ENCODE measurements at places on chromosomes 16 and 17.

GRCh38 chr17:13729466-13730134 lies 127.9 kb upstream of the HS3ST3A1 start:
- DNase-seq, result no peak

DNA sequence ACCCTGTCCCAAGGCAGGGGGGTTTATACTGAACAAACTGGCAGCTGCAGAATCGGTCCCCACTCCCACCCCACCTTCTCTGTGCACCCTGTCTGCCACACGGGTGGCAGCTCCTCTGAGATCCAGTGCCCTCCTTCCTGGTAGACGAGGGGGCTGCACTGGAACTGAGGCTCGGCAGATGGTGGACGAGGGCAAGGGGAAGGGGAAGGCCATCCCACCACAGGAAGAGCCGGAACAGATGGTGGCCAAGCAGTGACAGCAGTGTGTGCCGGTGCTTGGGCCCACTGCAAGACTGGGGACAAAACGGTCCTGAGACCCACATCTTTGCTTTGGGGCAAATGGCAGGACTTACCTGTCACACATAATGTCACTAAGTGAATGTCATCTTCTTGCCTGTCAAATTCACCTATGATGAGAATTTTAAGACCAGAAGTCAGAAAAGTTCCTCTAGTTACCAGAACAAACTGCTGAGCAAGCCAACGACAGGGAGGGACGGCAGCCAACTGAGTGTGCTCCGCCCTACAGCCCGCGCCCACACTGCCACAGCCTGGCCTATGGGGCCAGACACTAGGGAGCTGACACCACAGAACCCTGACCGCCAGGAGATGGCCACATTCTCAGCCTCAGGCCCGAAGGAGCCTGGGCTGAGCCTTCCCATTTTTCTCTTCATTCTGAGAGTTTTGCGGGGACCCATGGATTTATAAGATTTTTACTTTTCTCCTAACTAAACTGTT lies 14.4 kb downstream of the NTAN1 start:
- peak; percentile 76 for DNase-seq

DNA sequence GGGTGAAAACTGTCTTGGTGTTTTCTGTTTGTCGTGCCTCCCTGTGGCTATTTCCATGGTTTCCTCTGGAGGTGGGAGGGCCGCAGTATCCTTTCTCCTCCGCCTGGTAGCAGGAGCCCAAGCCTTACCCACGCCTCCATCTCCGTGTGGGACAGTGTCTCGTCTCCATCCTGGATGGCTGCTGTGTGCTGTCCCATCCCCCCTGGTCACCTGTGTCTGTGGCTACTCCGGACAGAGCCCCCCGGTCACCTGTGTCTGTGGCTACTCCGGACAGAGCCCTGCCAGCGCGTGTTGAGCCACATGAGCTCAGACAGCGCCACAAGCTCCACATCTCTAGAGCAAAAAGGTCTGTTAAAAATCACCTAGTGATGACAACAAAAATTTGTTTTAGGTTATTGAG lies 198.2 kb upstream of the CHMP6 start:
- DNase-seq, result peak; percentile 53

DNA sequence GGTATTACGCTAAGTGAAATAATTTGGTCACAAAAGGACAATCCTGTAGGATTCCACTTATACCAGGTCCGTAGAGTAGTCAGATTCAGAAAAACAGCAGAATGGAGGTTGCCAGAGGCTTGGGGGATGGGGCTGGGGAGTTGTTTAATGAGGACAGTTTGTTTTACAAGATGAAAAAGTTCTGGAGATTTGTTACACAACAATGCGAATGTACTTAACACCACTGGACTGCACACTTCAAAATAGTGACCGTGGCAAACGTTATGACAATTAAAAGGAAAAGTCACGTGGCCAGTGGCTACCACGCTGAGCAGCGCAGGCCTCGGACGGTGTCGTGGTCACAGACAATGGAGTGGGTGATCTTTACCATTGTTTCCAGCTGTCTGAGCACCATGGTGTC lies 338.1 kb downstream of the SEC14L1 start:
- no peak for DNase-seq

DNA sequence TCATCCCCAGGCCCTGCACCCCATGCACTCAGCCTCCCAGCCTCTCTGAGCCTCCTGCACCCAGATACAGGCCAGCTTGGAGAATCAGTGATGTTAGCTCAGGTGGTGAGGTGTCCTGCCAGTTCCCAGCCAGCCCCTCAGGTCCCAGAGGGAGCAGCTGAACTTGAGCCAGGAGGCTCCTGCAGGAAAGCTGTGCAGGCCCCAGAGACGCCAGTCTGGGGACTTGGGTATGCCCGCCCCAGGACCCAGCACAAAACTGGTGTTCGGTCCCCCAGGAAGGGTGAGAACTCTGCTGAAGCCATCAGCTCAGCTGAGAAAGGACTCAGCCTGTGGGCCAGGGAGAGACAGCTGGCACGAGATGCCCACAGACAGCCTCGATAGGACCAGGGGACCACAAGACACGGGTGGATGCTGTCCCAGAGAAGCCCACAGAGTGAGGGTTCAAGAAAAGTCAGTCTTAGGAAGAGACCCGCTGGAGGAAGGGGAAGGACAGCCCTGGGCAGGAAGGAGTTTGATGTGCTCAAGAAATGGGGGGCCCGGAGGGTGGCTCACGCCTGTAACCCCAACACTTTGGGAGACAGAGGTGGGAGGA lies 11.0 kb downstream of the ENDOV start:
- no peak for DNase-seq

DNA sequence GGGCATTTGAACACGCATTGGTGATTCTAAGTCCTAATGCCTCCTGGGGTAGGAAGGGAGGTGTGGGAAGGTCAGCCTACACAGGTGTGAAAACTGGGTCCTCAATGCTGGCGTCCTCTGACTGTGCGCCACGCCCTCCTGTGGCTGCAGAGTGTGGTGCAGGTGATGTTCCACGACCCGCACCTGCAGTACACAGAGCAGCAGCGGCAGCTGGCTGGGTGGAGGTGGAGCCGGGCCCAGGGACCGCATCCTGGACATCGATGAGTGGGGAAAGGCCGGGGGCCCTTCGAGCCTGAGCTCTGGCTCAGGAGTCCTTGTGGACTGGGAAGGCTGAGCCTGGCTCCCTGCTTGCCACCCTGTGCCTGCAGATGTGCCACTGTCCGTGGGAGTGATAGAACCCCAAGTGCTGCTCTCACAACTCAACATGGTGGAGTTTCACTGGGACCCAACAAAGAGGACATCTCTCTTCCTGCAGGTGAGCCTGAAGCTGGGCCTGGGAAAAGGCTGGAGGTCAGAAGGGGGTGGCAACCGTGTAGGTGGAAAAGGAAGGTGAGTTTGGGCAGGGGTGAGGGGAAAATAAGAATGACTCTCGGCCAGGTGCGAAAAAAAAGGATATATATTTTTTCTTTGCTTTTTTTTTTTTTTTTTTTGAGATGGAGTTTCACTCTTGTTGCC lies 14.0 kb upstream of the STAC2 start:
- DNase-seq, result peak; percentile 98

- no peak for DNase-seq
These were observed 73.0 kb upstream of the IRX3 start for GRCh38 chr16:54359555-54359954.

- DNase-seq, result no peak
These were observed 35.3 kb upstream of the ZFHX3 start for GRCh38 chr16:73083271-73083670.

DNA sequence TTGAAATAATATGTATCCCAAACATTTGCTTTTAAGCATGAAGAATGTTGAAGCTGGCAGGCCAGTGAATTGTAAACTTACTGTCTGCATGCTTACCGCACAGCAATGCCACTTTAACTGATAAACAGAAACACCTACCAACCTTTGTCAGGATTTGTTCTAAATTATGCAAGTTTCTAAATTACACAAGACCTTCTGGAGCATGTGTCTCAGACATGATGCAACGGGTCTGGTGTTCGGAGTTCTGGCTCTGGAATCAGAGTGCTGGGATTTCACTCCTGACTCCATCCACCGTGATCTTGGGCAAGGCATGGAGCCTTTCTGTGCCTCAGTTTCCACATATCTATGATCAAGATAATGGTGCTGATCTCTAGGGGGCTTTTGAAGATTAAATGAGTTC lies 111.2 kb downstream of the CCT6B start:
- DNase-seq, result no peak

- no peak for DNase-seq
These were observed 138.4 kb downstream of the PHKB start for GRCh38 chr16:47599512-47599911.

GRCh38 chr16:81006211-81006812 lies 373 bp downstream of the CMC2 start:
- no peak for DNase-seq

- DNase-seq, result no peak
These were observed 10.3 kb downstream of the KRT9 start for GRCh38 chr17:41561554-41561953.

DNA sequence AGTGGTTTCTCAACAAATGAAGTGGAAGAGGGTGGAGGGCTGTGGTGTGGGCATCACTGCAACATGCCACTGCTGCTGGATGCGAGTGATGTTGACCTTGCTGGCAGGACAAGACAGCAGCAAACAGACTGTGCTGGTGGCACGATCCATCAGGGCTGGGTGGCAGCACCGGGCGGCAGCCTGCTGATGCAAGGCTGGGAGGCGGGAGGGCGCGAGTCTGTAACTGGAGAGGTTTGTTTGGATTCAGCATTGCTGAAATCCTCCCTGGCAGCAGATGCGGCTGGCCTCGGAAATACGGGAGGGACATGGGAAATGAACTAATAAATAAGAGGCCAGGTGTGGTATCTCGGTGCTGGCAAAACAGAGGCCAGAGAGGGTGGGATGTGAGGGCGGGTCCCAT lies 224.2 kb downstream of the ENGASE start:
- no peak for DNase-seq

DNA sequence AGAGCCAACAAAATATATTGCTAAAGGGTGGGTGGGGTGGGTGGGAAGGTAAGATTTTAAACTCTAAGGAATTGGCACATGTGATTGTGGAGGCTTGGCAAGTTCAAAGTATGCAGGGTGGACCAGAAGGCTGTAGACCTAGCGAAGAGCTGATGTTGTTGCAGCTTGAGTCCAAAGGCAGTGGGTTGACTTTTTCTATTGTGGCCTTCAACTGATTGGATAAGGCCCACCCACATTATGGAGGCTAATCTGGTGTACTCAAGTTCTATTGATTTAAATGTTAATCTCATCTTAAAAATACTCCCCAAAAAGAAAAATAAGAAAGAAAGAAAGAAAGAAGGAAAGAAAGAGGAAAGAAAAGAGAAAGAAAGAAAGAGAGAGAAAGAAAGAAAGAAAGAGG lies 22.4 kb downstream of the ZNF200 start:
- no peak for DNase-seq

GRCh38 chr17:44318077-44318892 lies 6.3 kb downstream of the SLC25A39 start:
- no peak for DNase-seq

DNA sequence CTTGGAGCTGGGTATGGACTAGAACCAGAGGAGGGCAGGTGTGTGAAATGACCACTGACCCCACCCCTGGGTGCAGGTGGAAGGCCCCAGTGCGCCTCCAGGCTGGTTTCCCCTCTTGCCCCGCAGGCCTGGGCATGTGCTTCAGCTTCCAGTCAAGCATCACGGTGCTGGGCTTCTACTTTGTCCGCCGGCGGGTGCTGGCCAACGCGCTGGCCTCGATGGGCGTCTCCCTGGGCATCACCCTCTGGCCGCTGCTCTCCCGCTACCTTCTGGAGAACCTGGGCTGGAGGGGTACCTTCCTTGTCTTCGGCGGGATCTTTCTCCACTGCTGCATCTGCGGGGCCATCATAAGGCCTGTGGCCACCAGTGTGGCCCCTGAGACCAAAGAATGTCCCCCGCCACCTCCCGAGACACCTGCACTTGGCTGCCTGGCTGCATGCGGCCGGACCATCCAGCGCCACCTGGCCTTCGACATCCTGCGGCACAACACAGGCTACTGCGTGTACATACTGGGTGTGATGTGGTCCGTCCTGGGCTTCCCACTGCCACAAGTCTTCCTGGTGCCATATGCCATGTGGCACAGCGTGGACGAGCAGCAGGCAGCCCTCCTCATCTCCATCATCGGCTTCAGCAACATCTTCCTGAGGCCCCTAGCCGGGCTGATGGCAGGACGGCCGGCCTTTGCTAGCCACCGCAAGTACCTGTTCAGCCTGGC lies 9.7 kb upstream of the ARMC7 start:
- peak; percentile 54 for DNase-seq

- DNase-seq, result peak; percentile 75
These were observed 1.3 kb downstream of the GSPT1 start for GRCh38 chr16:11914210-11915113.

- DNase-seq, result no peak
These were observed 7.9 kb downstream of the CLUAP1 start for GRCh38 chr16:3508736-3509135.

GRCh38 chr16:27768651-27769272 lies 218.8 kb downstream of the KATNIP start:
- no peak for DNase-seq

DNA sequence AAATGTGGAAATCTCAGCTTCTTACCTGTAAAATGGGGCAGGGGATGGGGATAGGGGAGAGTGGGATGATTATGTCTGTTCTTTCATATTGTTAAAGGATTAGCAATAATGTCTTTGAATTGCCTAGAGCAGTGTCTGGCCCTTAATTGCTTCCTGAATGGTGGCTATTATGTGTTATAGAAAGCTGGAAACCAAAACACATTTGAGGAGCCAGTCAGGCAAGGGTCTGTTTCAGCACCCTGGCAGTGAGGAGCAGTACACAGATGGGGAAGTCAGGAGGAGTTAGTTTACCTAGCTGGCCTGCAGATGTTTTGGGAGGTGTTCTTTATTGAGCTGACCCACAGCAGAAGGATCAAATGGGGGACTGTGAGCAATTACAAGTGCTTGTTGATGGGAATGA lies 63.0 kb downstream of the NUP93 start:
- no peak for DNase-seq

- peak; percentile 52 for DNase-seq
These were observed 690.4 kb upstream of the RBFOX1 start for GRCh38 chr16:6642271-6642670.

DNA sequence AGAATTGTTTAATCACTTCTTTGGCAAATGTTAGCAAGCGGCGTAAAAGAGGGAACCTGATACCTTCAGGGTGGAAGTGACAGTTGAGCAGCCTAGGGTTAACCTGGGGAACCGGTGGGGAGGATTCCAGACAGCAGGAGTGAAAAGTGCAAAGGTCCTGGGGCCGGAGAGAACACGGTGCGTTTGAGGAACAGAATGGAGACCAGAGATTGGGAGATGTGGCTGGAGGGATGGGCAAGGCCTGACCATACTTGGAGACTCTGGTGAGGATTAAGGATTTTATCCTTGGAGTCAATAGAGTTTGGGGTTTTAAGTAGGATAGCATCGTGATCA lies 2.3 kb upstream of the ZNF500 start:
- no peak for DNase-seq
